HFFc6 (cell line): ENCODE measurements at places on chromosomes 2 and 18. TPM values are rescaled to one million over a fixed set of nuclear protein-coding genes. Genes with fewer than 3 reads are reported as not detected.
A peak's percentile ranks its signal among the peaks of the same experiment; 100 is the strongest.

IL1F10 gene
- total RNA-seq, result not detected in 3 replicates

ITPRIPL1 gene
- 0.55 to 1.00 TPM (median 0.90 TPM) in 3 replicates for total RNA-seq

SKA1 gene
- 8.2 to 16.2 TPM (median 12.4 TPM) in 3 replicates for total RNA-seq

SERPINB3 gene
- total RNA-seq, result not detected in 3 replicates

CIDEA gene
- not detected in 3 replicates for total RNA-seq

MAL gene
- total RNA-seq, result not detected in 3 replicates

DNA sequence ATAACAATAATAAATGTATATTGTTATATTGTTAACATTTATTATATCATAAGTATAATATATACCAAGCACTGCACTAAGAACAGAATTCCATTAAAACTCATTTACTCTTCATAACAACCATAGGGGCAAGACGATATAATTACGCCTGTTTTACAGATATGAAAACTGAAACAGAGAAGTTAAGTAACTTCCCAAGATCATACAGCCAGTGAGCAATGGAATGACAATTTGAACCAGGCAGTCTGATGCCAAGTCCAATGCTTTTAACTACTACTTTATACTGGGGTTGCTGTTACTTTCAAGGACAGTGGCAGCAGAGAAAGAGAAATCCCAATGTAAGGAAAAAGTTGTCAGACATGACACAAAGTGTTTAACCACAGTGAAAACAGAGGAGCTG lies 338.8 kb upstream of the ID2 start:
- H3K4me1 ChIP-seq, result no peaks in the 10 kb centered on the region
- H3K27ac ChIP-seq, result no peak overlapping the region
- H3K27me3 ChIP-seq, result peaks cover 5% of the 10 kb centered on the region
- H3K36me3 ChIP-seq, result no peaks in the 10 kb centered on the region
- no peak overlapping the region for H3K4me3 ChIP-seq

- peak; percentile 52 for DNase-seq
- no peak overlapping the region for H3K27ac ChIP-seq
- no peaks in the 10 kb centered on the region for H3K27me3 ChIP-seq
- H3K4me3 ChIP-seq, result no peak overlapping the region
- H3K4me1 ChIP-seq, result peaks cover 6% of the 10 kb centered on the region; the same call in 1 of the 2 replicates
- H3K36me3 ChIP-seq, result peaks cover 7% of the 10 kb centered on the region
These were observed 88.0 kb downstream of the COMMD1 start for GRCh38 chr2:61993422-61994024.

DNA sequence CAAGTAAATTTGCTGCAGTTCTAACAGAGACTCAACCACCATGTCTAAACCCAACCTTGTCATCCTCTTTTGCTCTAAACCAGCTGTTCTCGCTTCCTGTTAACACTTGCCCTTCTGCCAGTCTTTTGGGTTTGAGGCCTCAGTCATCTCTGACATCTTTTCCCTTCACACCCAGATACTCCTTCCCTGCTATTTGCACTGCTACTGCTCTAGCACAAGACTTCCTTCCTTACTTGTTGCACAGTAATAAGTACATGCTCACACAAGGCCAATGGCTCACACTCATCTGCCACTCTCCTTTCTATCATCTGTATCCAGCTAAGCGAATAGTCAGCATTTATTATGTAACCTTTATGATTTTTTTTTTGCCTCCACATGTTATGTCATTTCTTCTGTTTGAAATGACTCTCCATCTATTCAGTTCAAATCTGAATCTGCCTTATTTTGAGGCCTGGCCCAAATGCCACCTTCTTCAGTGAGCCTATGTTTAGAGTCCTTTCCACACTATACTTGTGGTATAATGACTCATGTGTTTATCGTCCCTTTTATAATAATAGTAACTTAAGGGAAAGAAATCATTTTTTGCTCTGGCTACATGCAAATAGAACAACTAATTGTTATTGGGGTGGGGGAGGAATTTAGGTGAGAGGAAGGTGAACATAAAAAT lies 22.5 kb upstream of the CDKL4 start:
- no peaks in the 10 kb centered on the region for H3K27me3 ChIP-seq
- no peak overlapping the region for H3K4me3 ChIP-seq
- no peak for DNase-seq
- peak overlapping the region; percentile 7 for H3K27ac ChIP-seq
- H3K36me3 ChIP-seq, result peaks cover 25% of the 10 kb centered on the region

DNA sequence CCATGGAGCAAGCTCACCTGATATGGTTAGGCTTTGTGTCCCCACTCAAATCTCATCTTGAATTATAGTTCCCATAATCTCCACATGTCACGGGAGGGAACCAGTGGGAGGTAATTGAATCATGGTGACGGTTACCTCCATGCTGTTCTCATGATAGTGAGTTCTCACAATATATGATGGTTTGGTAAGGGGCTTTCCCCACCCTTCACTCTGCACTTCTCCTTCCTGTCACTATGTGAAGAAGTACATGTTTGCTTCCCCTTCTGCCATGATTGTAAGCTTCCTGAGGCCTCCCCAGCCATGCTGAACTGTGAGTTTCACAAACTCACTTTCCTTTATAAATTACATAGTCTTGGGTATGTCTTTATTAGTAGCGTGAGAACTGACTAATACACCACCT lies 435.7 kb upstream of the ID2 start:
- DNase-seq, result no peak
- H3K4me1 ChIP-seq, result peaks cover 6% of the 10 kb centered on the region
- H3K36me3 ChIP-seq, result no peaks in the 10 kb centered on the region
- H3K4me3 ChIP-seq, result no peak overlapping the region
- peaks cover 7% of the 10 kb centered on the region for H3K27me3 ChIP-seq

DNA sequence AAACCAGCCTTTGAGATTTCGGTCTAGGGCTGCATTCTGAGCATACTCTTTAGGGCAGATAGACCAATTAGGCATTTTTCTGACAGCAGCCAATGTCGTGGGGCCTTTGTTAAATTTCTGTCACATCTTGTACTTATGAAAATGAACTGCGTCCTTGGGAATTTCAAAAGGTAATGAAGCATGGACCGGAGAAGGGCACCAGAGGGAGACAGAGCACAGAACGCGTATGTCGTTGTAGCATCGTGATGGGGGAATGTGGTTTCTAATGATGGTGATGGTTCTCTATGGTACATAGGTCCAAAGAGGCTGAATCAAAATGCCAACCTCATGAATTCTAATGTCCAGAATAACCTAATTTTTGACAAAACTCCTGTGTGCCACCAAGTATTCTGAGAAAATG lies 483.9 kb upstream of the CRIM1 start:
- H3K27ac ChIP-seq, result no peak overlapping the region
- no peak for DNase-seq
- H3K4me3 ChIP-seq, result no peak overlapping the region
- H3K36me3 ChIP-seq, result no peaks in the 10 kb centered on the region
- H3K27me3 ChIP-seq, result no peaks in the 10 kb centered on the region
- no peaks in the 10 kb centered on the region for H3K4me1 ChIP-seq

- no peaks in the 10 kb centered on the region for H3K36me3 ChIP-seq
- DNase-seq, result no peak
- H3K27me3 ChIP-seq, result no peaks in the 10 kb centered on the region
- no peak overlapping the region for H3K4me3 ChIP-seq
These were observed 98.1 kb upstream of the CSRNP3 start for GRCh38 chr2:165371356-165371755.

- peaks cover 12% of the 10 kb centered on the region for H3K36me3 ChIP-seq
- no peak overlapping the region for H3K27ac ChIP-seq
- no peak overlapping the region for H3K4me3 ChIP-seq
- peaks cover 12% of the 10 kb centered on the region; the same call in 1 of the 2 replicates for H3K4me1 ChIP-seq
- H3K27me3 ChIP-seq, result no peaks in the 10 kb centered on the region
These were observed 63.0 kb downstream of the STK25 start for GRCh38 chr2:241445426-241445825.

GRCh38 chr2:196066291-196067087 lies 2.1 kb downstream of the DNAH7 start:
- H3K27ac ChIP-seq, result no peak overlapping the region
- H3K4me1 ChIP-seq, result peaks cover 14% of the 10 kb centered on the region
- peak overlapping the region; percentile 48 for H3K4me3 ChIP-seq
- peak; percentile 40 for DNase-seq
- no peaks in the 10 kb centered on the region for H3K36me3 ChIP-seq
- no peaks in the 10 kb centered on the region for H3K27me3 ChIP-seq

GRCh38 chr2:170813611-170814532 lies 2.8 kb upstream of the GAD1 start:
- H3K4me3 ChIP-seq, result no peak overlapping the region
- peaks cover 14% of the 10 kb centered on the region for H3K4me1 ChIP-seq
- no peaks in the 10 kb centered on the region for H3K36me3 ChIP-seq
- peaks cover 47% of the 10 kb centered on the region for H3K27me3 ChIP-seq
- H3K27ac ChIP-seq, result no peak overlapping the region

- no peaks in the 10 kb centered on the region; the same call in 1 of the 2 replicates for H3K27me3 ChIP-seq
- H3K36me3 ChIP-seq, result peaks cover 43% of the 10 kb centered on the region
- H3K27ac ChIP-seq, result no peak overlapping the region
- no peak for DNase-seq
- H3K4me1 ChIP-seq, result no peaks in the 10 kb centered on the region
- no peak overlapping the region for H3K4me3 ChIP-seq
These were observed 36.6 kb downstream of the PTCD3 start for GRCh38 chr2:86142436-86143257.
